Activated CD8-positive, alpha-beta memory T cell treated with anti-CD3 and anti-CD28 coated beads, Interleukin-2, amount 10 ng/mL, durations not matched to agents 7 days and 5 days (primary cell): ENCODE measurements at places on chromosomes 1 and 21. TPM values are rescaled to one million over a fixed set of nuclear protein-coding genes. Genes with fewer than 3 reads are reported as not detected.

FAM72D gene
- total RNA-seq = 22.7 TPM

RAD54L gene
- total RNA-seq = 57.2 TPM

NBPF10 gene
- total RNA-seq = 2.0 TPM

GRCh38 chr21:25456672-25457071 lies 150.6 kb downstream of the MRPL39 start:
- H3K36me3 ChIP-seq = peaks cover 23% of the 10 kb centered on the region
- peak overlapping the region; percentile 73 for H3K4me3 ChIP-seq
- no peak for DNase-seq
- peaks cover 54% of the 10 kb centered on the region for H3K4me1 ChIP-seq

- no peaks in the 10 kb centered on the region for H3K4me1 ChIP-seq
- no peaks in the 10 kb centered on the region for H3K36me3 ChIP-seq
- DNase-seq = no peak
- peaks cover 26% of the 10 kb centered on the region for H3K27me3 ChIP-seq
- no peak overlapping the region for H3K4me3 ChIP-seq
These were observed 52.3 kb upstream of the COG2 start for GRCh38 chr1:230589951-230590350.

DNA sequence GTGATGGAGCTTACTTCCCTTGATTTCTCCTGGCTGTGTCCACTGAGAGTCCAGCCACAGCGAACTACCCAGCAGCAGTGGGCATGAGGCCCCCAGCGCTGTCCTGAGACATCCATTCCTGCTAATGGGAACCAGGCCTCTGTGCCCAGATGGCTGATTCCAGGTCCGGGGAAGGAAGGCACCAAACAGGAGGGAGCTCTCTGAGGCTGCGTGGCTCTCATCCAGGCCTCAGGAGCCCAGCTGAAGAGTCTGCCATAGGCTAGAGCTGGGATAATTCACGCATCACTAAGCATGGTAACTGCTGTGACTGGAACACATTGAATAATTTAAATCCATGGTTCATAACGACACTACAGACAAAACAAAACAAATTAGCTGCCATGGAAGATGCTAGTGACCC lies 24.7 kb upstream of the LRRC47 start:
- H3K36me3 ChIP-seq = peaks cover 3% of the 10 kb centered on the region
- H3K4me1 ChIP-seq = no peaks in the 10 kb centered on the region
- DNase-seq = no peak
- H3K4me3 ChIP-seq = no peak overlapping the region
- H3K27me3 ChIP-seq = no peaks in the 10 kb centered on the region
- no peak overlapping the region for H3K27ac ChIP-seq

DNA sequence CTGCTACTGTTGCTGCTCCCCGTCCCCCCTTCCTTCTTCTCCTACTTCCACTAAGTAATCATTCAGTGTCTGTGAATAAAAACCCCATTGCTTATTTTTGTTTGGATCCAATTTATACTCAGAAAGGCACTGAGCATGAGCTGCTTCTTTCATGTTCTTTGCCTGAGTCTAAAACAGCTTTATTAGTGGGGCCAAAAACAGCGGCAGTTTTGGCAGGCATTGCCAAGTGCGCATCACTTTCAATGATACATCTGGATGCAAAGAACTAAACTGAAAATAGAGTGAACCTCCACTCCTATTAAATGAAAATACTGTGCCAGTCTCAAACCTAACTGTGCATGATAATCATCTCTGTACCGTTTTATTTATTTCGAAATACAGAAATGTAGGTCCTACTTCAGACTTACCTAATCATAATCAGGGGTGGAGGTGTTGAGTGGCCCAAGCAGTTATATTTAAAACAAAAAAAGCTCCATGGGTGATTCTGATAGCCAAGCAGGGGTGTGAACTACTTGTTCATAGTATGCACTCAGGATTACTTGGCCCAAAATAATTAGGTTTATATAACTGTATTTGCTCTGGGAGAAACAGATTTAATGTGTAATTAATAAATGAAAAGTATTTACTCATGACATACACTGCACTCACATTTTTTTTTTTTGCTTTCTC lies 48.4 kb downstream of the NEK7 start:
- H3K4me3 ChIP-seq = no peak overlapping the region
- no peak for DNase-seq
- H3K4me1 ChIP-seq = peaks cover 42% of the 10 kb centered on the region

- H3K4me1 ChIP-seq = no peaks in the 10 kb centered on the region
- DNase-seq = no peak
- H3K27ac ChIP-seq = no peak overlapping the region
- H3K27me3 ChIP-seq = no peaks in the 10 kb centered on the region
- H3K36me3 ChIP-seq = no peaks in the 10 kb centered on the region
These were observed 301.0 kb downstream of the RWDD3 start for GRCh38 chr1:95534985-95535384.
